ENCODE measurements at places on chromosomes 16 and 17. TPM values are rescaled to one million over a fixed set of nuclear protein-coding genes. Genes with fewer than 3 reads are reported as not detected.

Gene ACSM3
- 3.5 TPM for total RNA-seq

Gene GUCY2D
- total RNA-seq: not detected

Gene NEURL4
- 59.3 TPM for total RNA-seq

Gene TBC1D3B
- total RNA-seq: 8.9 TPM

Gene ZFPM1
- total RNA-seq: 19.3 TPM
